ENCODE measurements at places on chromosomes 13 and 19.

- DNase-seq = no peak
Measured at GRCh38 chr13:48578516-48579164, 45.8 kb upstream of the RCBTB2 start.

DNA sequence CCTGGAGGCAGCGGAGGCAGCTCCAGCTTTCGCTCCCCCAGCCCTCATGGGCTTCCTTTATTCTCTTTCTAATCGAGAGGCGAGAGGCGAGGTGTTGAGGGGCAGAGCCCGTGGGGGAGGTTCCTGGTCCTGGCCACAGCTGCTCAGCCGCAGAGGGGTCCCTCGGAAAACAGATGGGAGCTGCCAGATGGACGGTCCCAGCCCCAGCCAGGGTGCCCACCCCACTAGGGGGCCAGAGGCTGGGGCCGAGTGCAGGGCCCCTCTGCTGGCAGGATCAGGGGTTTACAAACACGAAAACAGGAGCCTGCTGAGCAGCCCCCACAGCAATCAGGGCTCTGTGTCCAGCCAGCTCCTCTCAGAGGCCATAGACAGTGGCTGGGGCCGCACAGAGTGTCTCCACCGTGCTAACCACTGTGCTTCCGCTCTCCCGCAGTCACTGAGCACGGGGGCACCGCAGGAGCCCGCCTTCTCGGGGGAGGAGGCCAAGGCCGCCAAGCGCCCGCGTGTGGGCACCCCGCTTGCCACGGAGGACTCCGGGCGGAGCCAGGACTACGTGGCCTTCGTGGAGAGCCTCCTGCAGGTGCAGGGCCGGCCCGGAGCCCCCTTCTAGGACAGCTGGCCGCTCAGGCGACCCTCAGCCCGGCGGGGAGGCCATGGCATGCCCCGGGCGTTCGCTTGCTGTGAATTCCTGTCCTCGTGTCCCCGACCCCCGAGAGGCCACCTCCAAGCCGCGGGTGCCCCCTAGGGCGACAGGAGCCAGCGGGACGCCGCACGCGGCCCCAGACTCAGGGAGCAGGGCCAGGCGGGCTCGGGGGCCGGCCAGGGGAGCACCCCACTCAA is 182.2 kb downstream of the KDM4B start:
- DNase-seq = no peak

- DNase-seq = no peak
Measured at GRCh38 chr19:33796164-33796875, at the start of gene KCTD15. Gene KCTD15 (plus strand): TSS chr19:33796870. CDS start chr19:33800455, 3,585 bp downstream.

DNA sequence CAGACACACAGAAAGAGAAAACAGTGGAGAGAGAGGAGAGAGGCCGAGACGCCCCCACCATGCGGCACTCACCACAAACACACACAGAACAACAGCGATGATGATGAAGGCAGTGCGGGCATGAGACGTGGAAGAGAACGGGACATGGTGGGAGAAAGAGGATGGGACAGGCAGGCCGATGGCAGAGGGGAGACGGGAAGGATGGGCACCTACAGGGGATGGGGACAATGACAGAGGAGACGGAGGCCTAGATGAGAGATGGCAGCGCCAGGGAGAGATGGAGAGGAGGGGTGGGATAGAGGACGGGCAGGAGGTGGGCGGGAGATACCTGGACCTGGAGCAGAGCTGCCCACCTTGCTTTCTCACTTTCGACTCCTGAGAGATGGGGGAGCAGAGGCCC is 1.1 kb upstream of the KLK14 start:
- no peak for DNase-seq

GRCh38 chr19:15265214-15265849 is 33.1 kb upstream of the EPHX3 start:
- DNase-seq = no peak

DNA sequence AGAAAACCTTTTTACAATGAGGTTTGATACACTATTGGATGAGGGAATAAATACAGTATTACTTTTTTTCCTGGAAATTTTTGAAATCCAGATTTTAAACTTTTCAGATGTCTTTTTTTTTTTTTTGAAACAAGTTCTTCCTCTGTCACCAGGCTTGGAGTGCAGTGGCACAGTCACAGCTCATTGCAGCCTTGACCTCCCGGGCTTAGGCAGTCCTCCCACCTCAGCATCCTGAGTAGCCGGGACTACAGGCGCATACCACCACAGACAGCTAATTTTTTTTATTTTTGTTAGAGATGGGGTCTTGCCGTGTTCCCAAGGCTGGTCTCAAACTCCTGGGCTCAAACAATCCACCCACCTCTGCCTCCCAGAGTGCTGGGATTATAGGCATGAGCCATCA is 96.8 kb downstream of the RNF17 start:
- no peak for DNase-seq
